ENCODE measurements at places on chromosomes 2 and 18.

GRCh38 chr2:222548992-222549391 is 106.9 kb downstream of the FARSB start:
- no peaks in the 10 kb centered on the region for H3K36me3 ChIP-seq
- H3K27ac ChIP-seq = no peak overlapping the region
- H3K27me3 ChIP-seq = peaks cover 20% of the 10 kb centered on the region
- peaks cover 14% of the 10 kb centered on the region for H3K4me1 ChIP-seq
- H3K4me3 ChIP-seq = no peak overlapping the region
- DNase-seq = no peak

DNA sequence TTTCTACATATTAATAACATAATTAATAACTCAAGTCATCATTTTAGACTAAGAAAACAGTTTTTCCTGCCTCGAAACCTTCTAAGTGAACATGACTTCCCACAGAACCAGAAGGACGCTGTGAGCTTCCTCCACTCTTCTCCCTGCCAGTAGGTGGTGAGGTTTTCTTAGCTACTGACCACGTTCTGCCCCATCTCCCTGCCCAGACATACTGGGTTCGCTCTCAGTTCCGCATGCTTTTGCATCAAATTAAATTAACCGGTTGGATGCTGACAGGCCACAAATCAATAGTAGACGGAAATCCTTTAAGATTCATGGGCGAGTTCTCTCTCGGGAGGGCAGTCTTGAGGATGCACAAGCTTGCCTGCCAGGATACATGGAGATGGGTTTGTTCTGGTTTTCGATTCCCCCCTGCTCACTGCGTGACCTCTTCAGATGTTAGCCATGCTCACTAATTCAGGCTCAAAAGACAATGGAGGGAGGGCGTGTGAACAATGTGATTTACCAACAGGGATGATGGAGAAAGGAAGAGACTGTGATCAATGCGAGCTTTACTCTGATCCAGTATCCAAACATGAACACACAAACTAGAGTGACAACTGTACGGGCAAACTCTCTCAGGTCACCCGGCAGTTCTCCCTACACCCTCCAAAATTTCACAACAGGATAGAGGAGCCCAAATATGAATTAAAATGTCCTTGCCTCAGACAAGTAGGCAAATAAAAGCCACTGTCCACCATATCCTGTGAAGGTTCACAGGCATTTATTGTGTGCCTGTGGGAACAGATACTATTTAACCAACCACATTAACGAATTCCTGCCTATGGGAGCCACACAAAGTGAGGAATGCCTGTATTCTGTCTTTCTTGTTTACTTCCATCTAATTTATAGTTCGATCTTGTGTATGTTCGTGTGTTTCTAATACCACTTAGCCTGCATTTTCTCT is 375.7 kb downstream of the EIPR1 start:
- H3K4me1 ChIP-seq = peaks cover 10% of the 10 kb centered on the region
- no peak overlapping the region for H3K4me3 ChIP-seq
- no peaks in the 10 kb centered on the region for H3K36me3 ChIP-seq

DNA sequence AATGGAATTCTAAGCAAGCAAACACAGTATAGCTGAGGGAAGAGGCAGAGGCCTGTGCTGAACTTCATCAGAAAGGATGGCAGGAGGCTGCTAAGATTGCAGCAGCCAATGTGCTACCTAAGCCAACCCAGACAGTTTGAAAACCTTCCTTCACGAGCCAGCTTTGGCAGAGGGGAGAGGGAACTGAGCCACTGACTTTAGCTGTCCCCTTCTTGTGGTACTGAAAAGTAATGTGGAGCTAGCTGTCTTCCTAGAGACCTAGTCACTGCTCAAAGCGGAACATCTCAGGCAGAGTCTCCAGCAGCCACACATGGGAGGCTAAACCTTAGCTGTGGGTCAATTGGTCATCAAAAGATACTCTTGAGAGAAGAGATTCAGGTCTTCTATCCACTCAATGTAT is 419.0 kb downstream of the FBXO15 start:
- H3K4me1 ChIP-seq = no peaks in the 10 kb centered on the region
- H3K27me3 ChIP-seq = peaks cover 17% of the 10 kb centered on the region
- no peak overlapping the region for H3K4me3 ChIP-seq
- no peaks in the 10 kb centered on the region for H3K36me3 ChIP-seq
- no peak overlapping the region for H3K27ac ChIP-seq

DNA sequence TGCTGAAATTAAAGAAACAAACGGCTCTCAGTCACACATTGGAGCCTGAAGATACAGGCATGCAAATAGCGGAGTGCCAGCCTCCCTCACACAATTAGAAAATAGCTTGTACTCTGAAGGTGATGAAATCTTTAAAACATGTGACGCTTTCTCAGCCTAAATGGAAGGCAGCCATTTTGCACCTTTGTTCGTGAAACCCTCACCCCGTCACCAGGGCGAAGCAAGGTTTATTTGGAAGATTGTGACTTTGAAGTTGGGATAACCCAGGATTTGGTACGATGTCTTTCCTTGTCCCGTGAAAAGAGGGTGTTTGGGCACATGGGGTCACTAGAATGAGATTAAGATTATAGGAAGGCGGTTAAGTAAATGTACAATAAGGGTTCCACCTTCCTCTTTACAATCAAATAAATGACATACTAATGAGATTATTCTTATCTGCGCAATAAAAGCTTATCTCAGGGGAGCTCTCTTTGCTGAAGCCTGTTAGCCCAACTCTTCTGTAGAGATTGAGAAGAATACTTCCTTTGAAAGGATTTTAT is 4.2 kb downstream of the SH3BP4 start:
- H3K4me1 ChIP-seq = peaks cover 73% of the 10 kb centered on the region
- H3K36me3 ChIP-seq = peaks cover 25% of the 10 kb centered on the region
- H3K4me3 ChIP-seq = peak overlapping the region; percentile 91

GRCh38 chr18:9968081-9968848 is 54.4 kb downstream of the VAPA start:
- H3K36me3 ChIP-seq = no peaks in the 10 kb centered on the region
- H3K4me1 ChIP-seq = peaks cover 13% of the 10 kb centered on the region
- no peak overlapping the region for H3K4me3 ChIP-seq
- H3K27me3 ChIP-seq = no peaks in the 10 kb centered on the region
- H3K27ac ChIP-seq = peak overlapping the region; percentile 65

DNA sequence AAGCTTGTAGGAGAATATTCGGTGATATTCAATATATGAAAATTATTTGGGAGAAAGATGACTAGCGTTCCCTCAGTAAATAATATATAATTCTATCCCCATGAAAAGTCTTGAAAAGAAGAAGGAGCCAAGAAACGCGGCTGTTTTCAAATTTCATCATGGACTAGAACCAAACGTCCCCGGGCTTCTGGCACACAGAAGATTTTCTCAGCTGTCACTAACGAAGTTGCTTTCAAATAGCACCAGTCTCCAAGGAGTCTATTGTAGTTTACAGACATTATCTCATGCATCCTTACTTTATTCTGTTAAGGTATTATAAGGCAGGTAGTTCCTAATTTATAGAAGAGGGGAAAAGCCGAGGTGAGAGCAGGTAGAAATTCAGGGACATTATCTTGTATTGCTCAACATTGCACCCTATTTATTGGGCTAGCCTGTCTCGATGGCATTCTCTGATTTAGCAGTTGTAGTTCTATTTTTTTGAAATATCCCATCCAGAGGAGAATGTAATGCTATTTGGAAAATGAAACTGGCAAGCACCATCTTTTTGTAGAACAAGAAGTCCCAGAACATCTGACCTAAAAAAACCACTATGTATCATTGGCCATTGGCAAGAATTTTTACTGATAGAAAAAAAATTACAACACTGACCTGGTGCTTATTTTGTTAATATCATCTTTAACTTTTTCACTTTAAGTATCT is 198.1 kb upstream of the RASGRP3 start:
- no peak overlapping the region for H3K4me3 ChIP-seq
- no peak for DNase-seq
- H3K27ac ChIP-seq = no peak overlapping the region
- H3K27me3 ChIP-seq = no peaks in the 10 kb centered on the region
- H3K36me3 ChIP-seq = peaks cover 36% of the 10 kb centered on the region

- no peak overlapping the region for H3K4me3 ChIP-seq
- H3K36me3 ChIP-seq = no peaks in the 10 kb centered on the region
- no peaks in the 10 kb centered on the region for H3K27me3 ChIP-seq
- no peak for DNase-seq
- no peaks in the 10 kb centered on the region for H3K4me1 ChIP-seq
Measured at GRCh38 chr2:206920951-206921350, 18.4 kb upstream of the CPO start.

DNA sequence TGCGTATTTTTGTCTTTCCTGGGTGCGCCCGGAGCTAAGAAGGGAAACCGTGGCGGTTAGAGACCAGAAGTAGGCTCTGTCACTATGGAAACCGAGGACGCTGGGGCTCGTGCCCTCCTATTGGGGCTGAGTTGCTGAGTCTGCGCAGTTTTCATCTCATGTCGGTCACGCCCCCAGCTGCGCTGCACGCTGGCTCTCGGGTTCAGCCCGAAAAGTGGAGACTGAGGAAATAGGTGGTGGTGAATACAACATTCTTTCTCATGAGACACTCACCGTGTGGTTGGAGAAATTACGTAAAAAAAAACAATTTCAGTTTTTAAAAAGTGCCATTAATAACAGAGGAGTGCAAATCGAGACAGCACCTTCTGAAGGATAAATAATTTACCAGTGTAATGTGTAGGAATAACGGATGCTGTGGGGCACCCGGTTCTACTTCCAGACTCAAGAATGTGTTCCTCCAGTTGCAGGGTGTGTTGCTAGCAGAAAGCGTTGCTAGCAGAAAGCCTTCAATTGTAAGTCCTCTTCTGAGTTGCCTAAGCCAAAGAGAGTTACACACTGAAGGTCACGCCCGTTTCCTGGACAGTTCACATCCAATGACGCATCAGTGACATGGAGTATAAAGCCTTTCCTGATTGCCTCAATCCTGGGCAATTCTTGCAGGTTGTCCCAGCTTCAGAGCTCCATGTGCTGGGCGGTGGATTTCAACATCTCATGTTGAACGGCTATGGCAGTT is 20.4 kb upstream of the CXXC1 start:
- H3K4me3 ChIP-seq = peak overlapping the region; percentile 93
- peaks cover 11% of the 10 kb centered on the region for H3K27me3 ChIP-seq
- H3K36me3 ChIP-seq = no peaks in the 10 kb centered on the region
- H3K4me1 ChIP-seq = no peaks in the 10 kb centered on the region

DNA sequence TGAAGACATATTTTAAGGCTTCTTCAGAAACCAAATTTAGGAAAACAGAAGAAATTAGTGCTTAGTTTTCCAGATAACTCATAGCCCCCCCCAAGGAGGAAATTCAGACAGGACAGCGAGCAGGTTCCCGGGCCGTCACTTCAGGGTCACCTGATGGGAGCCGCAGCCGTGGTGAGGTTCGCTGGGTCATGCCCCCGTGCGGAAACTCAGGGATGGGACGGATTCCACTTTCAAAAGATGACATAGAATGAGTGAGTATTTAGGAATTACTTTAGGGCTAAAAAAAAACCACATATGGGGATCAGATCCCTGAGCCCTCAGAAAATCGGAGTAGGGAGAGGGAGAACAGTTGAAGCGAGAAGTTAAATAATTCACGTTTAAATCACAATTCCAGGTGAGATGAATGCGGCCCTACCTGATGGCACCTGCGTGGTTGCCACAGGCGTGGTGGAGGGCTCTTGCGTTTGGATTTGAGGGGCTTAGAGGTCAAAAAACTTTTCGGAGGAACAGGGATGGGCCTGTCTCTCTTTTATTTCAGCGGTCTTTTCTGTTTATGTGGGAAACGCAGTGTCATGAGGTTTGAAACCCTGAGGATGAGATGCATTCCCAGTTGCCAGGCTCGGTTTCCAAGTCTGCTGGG is 114.4 kb downstream of the NFATC1 start:
- no peak overlapping the region for H3K27ac ChIP-seq
- H3K4me1 ChIP-seq = no peaks in the 10 kb centered on the region
- H3K4me3 ChIP-seq = no peak overlapping the region
- peak; percentile 49 for DNase-seq

DNA sequence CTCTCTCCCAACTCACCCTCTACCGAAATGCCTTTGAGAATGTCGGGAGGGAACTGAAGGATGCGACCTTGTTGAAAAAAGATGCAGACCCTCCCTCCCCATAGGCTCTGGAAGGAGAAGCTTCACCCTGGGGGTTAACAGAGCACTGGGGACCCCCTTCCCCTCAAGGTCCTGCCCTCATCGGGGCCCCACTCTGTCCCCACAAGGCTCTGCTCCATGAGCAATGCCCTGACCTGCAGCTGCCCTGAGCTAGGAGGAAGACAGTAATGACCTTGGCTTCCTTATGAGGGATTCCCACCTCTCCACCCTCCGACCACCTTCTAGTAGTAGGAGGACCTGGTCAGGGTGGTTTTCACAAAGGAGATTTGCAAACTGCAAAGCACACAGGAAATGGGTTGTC is 44.4 kb upstream of the HPCAL1 start:
- no peak overlapping the region for H3K27ac ChIP-seq
- H3K27me3 ChIP-seq = peaks cover 7% of the 10 kb centered on the region
- no peaks in the 10 kb centered on the region for H3K36me3 ChIP-seq
- peaks cover 4% of the 10 kb centered on the region for H3K4me1 ChIP-seq
- H3K4me3 ChIP-seq = no peak overlapping the region
- DNase-seq = no peak

GRCh38 chr2:82650038-82650437 is 1809.0 kb downstream of the SUCLG1 start:
- H3K4me1 ChIP-seq = no peaks in the 10 kb centered on the region
- H3K27ac ChIP-seq = no peak overlapping the region
- H3K4me3 ChIP-seq = no peak overlapping the region
- no peaks in the 10 kb centered on the region for H3K27me3 ChIP-seq
- no peaks in the 10 kb centered on the region for H3K36me3 ChIP-seq

- no peak overlapping the region for H3K4me3 ChIP-seq
- peaks cover 33% of the 10 kb centered on the region for H3K4me1 ChIP-seq
- no peaks in the 10 kb centered on the region for H3K36me3 ChIP-seq
- H3K27ac ChIP-seq = no peak overlapping the region
- DNase-seq = no peak
Measured at GRCh38 chr18:48602759-48603390, 64.0 kb downstream of the CTIF start.

DNA sequence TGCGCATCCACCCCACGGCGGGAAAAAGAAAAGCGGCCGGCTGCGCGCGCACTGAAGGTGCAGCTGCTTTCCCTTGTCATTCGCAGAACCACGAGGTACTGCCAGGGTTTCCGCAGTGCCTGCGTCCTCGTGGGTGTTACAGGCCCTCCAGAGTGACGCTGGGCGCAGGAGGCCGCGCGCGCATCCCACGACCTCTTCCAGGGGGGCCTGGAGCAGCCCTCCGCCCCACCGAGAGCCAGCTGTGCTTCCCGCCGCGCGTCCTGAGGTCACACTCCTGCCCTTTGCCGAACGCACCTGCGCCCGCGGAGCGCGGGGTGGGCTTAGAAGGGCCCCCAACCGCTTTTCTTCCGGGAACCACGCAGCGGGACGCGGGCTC is 378 bp upstream of the IAH1 start:
- peaks cover 12% of the 10 kb centered on the region for H3K4me1 ChIP-seq
- no peaks in the 10 kb centered on the region for H3K27me3 ChIP-seq
- H3K36me3 ChIP-seq = peaks cover 32% of the 10 kb centered on the region
- peak overlapping the region; percentile 40 for H3K27ac ChIP-seq
- peak overlapping the region; percentile 80 for H3K4me3 ChIP-seq

DNA sequence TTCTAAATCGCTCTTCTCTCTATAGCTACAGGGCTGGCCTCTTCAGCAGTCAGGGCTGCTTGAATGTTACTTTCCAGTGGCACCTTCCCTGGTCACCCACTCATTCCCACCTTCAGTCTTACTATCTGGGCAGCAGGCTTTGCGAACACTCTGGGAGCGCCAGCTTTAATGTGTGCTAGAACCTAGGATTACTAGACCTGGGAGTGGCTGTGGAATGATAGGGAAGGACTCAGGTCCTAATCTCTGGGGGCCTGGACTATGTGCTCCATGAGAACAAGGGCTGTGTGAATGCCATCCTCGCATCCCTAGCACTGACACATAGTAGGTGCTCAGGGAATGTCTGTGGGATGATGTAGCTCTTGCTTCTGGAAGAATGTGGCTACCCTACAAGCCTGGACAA is 57.6 kb downstream of the BCL2L11 start:
- no peak overlapping the region for H3K4me3 ChIP-seq
- no peaks in the 10 kb centered on the region for H3K36me3 ChIP-seq
